ENCODE measurements at places on chromosomes 3 and 15. TPM values are rescaled to one million over a fixed set of nuclear protein-coding genes. Genes with fewer than 3 reads are reported as not detected.
A peak's percentile ranks its signal among the peaks of the same experiment; 100 is the strongest.

GRCh38 chr3:25420885-25421284, 7.2 kb upstream of the RARB start:
- DNase-seq: no peak
- no peaks in the 10 kb centered on the region for H3K27me3 ChIP-seq
- no peak overlapping the region for H3K27ac ChIP-seq
- no peaks in the 10 kb centered on the region for H3K36me3 ChIP-seq

- H3K36me3 ChIP-seq: no peaks in the 10 kb centered on the region
- H3K27me3 ChIP-seq: no peaks in the 10 kb centered on the region
- H3K4me1 ChIP-seq: no peaks in the 10 kb centered on the region
- no peak overlapping the region for H3K4me3 ChIP-seq
These were observed 293.7 kb downstream of the NSUN3 start for GRCh38 chr3:94356581-94356980.

DNA sequence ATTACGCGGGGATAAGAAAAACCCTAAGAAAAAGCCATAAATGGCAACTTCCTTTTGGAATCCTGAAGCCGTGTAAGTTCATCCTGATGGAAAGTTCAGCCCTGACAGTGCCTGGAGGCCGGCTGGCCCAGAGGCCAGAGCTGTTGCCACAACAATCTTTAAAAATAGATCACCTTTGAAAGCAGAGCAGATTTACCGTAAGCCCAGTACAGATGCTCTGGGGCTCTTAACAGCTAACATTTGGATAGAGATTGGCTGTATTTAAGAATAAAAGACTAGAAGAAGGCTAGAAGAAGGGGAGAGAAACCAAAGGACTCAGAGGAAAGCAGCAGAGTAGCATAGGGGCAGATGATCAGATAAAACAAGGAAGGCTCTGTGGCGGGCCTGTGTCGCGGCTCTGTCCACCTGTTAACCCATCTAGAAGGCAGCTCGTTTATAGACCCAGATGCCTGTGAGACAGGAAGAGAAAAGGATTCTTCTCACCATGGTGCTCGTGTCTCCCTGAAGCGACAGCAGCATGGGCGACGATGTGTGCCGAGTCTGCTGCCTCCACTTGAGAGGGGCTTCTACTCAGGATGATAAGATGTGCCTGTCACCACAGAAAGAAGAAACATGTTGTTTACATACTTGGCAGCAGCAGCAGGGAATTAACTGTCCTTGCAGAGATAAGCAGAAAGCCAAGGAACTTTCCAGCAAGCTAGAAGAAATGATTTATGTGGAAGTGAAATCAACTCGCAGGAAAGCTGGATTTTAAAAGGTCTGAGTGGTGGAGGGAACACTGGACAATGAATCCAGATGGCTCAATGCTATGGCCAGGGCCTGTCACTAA, 69.9 kb downstream of the SYNM start:
- H3K27me3 ChIP-seq: no peaks in the 10 kb centered on the region
- H3K27ac ChIP-seq: no peak overlapping the region
- H3K4me3 ChIP-seq: no peak overlapping the region
- H3K36me3 ChIP-seq: no peaks in the 10 kb centered on the region

GRCh38 chr3:149352556-149352955, 19.1 kb upstream of the TM4SF18 start:
- H3K27me3 ChIP-seq: no peaks in the 10 kb centered on the region
- H3K36me3 ChIP-seq: no peaks in the 10 kb centered on the region
- H3K27ac ChIP-seq: no peak overlapping the region
- no peak overlapping the region for H3K4me3 ChIP-seq
- peak; percentile 61 for DNase-seq

DNA sequence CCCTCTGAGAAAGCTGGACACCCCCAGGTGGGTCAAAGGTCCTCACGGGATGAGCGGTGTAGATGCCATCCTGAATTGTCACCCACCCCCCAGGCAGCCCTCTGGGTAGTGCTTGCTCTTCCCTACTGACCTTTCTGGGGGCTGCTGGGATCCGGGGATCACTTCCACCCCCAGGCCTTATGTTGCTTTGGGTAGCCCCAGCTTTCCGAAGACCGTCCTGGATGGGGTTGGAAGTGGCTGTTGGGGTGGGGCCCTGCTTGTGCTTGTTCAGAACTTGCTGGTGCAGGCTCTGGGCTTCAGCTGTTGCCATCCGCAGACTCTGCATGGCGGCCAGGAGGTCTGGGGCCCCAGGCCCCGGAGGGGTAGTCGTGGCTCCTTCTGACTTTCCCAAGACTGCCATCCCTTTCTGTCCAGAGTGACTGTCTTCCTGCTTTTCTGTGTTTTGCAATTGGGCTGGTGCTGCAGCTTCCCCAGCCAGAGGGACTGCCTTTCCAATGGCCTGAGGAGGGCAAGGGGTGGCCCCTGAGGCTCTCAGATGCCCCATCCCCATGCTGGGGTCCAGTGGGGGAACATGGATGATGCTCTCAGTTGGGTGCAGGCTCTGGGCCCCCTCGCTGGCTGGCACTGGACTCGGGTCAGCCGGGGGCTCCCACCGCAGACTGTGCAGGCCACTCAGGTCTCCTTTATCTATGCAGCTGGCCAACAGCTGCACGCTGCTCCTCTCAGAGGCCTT, 6.3 kb downstream of the XIRP1 start:
- no peak for DNase-seq
- no peak overlapping the region for H3K4me3 ChIP-seq
- no peak overlapping the region for H3K27ac ChIP-seq

GRCh38 chr3:171802590-171802956, 7.7 kb downstream of the PLD1 start:
- no peaks in the 10 kb centered on the region for H3K36me3 ChIP-seq
- no peak for DNase-seq
- peak overlapping the region; percentile 93 for H3K27ac ChIP-seq
- H3K4me3 ChIP-seq: no peak overlapping the region

- no peak overlapping the region for H3K4me3 ChIP-seq
- no peaks in the 10 kb centered on the region for H3K4me1 ChIP-seq
- DNase-seq: no peak
- peaks cover 10% of the 10 kb centered on the region for H3K36me3 ChIP-seq
- no peak overlapping the region for H3K27ac ChIP-seq
These were observed 17.7 kb downstream of the VPS39 start for GRCh38 chr15:42190370-42190769.

DNA sequence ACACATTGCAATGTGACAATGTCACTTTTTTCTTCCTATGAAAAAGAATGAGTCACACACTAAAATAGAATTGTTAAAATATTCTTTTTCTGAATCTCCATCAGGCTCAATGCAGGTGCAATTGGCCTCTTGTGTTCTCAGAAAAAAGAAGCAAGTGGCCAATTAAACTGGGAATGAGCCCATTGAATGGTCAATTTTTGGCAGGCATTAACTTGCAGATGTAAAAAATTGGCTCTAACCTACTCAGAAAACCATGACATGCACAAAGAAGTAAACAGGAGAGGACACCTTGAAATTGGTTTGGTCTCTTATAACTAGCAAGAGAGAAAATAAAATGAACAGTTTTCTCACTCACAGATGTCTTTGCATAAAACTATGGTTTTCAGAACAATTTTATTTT, 820.8 kb downstream of the TBL1XR1 start:
- no peak overlapping the region for H3K27ac ChIP-seq
- H3K4me1 ChIP-seq: no peaks in the 10 kb centered on the region
- DNase-seq: no peak
- H3K27me3 ChIP-seq: no peaks in the 10 kb centered on the region
- H3K4me3 ChIP-seq: no peak overlapping the region

- H3K4me1 ChIP-seq: no peaks in the 10 kb centered on the region
- no peak overlapping the region for H3K4me3 ChIP-seq
- no peaks in the 10 kb centered on the region for H3K36me3 ChIP-seq
- no peaks in the 10 kb centered on the region for H3K27me3 ChIP-seq
These were observed 23.8 kb downstream of the FEM1B start for GRCh38 chr15:68301301-68301700.

DNA sequence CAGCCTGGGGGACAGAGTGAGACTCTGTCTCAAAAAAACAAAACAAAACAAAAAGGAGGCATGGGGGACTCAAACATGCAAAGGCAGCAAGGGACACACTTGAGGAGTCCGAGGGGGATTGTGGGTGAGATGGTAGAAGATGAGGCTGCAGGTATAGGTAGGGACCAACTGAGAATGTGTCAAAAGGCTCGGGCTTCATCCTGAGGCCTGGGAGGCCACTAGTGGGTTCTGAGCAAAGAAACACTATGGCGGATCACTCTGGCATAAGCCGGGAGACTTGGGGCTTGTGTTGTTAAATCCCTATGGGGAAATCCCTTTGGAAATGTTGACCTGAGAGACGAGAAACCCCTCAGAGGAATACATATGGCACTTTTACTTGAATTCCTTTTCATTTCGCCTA, 21.2 kb downstream of the ZNF710 start:
- no peaks in the 10 kb centered on the region for H3K4me1 ChIP-seq
- H3K36me3 ChIP-seq: no peaks in the 10 kb centered on the region
- H3K27me3 ChIP-seq: no peaks in the 10 kb centered on the region
- no peak overlapping the region for H3K27ac ChIP-seq
- H3K4me3 ChIP-seq: no peak overlapping the region

DNA sequence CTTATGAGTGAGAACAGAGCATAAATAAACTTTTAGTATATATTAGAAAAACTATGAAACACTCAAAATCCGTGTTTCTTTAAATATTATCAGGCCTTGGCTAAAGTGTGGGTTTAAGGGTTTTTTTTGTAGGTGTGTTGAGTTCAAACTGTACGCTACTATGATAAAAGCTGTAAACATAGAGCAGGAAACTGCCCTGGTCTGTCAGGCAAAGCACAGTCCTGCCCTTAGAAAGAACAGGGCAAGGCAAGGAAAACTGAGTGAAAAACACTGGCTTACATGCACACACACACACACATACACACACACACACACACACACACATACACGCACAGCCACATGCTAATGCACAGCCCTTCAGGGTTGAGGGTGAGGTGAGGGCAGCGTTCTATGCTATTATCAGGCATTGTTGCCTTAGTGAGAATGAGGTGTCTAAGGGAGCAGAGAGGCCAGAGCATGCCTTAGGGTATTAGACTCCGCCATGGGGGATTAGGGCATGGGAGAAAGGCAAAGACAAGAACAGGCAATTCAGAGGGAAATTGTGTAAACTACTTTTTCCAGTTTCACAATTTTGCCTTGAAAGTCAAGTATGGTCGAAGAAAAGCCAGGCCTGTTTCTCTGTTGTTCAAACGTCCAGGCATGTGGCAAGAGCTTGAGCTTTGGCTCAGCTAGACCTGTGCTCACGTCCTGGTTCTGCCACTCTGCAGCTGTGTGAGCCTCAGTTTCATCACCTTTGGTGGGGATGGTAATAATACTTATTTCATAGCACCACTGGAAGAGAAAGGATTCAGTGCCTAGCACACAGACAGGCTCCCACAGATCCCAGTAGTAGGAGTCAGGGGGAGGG, 36.3 kb upstream of the TPM1 start:
- H3K27ac ChIP-seq: no peak overlapping the region
- no peaks in the 10 kb centered on the region for H3K27me3 ChIP-seq
- no peak overlapping the region for H3K4me3 ChIP-seq
- no peak for DNase-seq

GRCh38 chr15:88661761-88662556, 23.1 kb downstream of the ISG20 start:
- DNase-seq: no peak
- no peaks in the 10 kb centered on the region for H3K36me3 ChIP-seq

DNA sequence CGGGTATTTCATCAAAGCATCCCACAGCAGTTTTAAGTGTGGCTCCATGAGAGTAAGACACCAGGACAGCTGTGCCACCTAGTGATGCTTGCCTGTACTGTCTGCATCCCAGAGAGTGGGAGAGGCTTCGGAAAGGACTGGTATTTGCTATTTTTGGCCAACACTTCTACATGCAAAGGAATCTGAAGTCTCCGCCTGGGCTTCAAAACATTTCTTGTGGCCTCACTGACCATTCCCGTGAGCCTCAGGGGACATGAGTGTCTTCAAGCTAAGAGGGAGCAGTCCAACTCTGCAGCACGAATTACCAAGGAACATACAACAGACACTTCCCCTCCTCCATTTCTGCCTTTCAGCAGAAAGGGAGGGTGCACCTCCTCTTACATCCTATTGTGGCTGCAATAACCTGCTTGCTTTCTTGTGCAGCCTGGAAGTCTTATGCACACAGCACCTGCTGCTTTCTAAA, 177.5 kb downstream of the RORA start:
- no peak overlapping the region for H3K27ac ChIP-seq
- H3K36me3 ChIP-seq: no peaks in the 10 kb centered on the region
- no peak overlapping the region for H3K4me3 ChIP-seq

DNA sequence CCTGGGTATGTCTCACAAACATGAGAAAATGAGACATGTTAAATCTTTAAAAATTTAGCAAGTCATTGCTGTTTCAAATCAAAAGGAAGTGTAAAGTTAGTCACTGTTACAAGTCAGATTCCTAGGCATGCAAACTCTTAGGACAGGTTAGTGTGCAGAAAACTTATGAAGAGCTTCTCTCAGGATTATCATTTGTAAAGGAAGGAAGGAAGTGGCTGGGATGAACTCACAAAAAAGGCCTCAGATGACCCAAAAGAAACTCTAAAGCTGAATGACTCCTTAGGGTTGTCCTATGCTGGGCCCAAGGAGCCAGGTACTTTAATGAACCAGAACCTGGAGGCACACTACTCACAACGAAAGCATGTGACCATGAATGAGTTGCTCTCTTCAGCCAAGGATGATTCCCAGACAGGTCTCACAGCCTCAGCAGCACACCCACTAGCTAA, 25.0 kb downstream of the MSL2 start:
- H3K27me3 ChIP-seq: no peaks in the 10 kb centered on the region
- H3K36me3 ChIP-seq: no peaks in the 10 kb centered on the region
- H3K4me1 ChIP-seq: no peaks in the 10 kb centered on the region
- H3K27ac ChIP-seq: peak overlapping the region; percentile 53
- DNase-seq: no peak

- H3K4me3 ChIP-seq: no peak overlapping the region
- no peaks in the 10 kb centered on the region for H3K36me3 ChIP-seq
- H3K27me3 ChIP-seq: no peaks in the 10 kb centered on the region
- no peak for DNase-seq
- H3K4me1 ChIP-seq: no peaks in the 10 kb centered on the region
These were observed 99.6 kb upstream of the ETV5 start for GRCh38 chr3:186208296-186208989.

DNA sequence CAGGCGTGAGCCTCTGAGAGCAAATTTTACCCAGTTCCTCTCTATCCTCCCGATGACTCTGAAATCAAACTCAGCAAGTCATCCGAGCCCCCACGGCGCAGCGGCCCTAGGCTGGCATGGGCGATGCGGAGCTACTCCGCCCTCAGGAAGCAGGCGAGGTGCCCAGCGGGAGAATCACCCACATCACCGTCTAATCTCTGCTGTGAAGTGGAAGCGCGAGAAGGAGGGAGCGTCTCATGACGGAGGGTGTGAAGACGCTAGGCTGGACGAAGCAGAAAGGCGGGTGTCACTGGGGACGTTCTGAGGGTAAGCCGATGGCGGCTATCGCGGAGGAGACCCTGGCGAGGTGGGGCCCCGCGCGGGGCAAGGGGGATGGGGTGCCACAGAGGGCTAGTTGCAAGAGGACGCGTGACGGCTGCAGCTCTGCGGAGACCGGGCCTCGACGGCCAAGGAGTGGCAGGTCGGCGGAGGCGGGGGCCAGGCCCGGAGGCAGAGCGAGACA, 9.1 kb upstream of the GNAI2 start:
- peak overlapping the region; percentile 64 for H3K4me3 ChIP-seq
- DNase-seq: peak; percentile 53
- H3K27ac ChIP-seq: no peak overlapping the region
- no peaks in the 10 kb centered on the region for H3K27me3 ChIP-seq

- peaks cover 9% of the 10 kb centered on the region for H3K4me1 ChIP-seq
- DNase-seq: no peak
- H3K27me3 ChIP-seq: no peaks in the 10 kb centered on the region
These were observed 25.4 kb downstream of the ISG20 start for GRCh38 chr15:88664151-88664778.

The PCNP gene
- total RNA-seq: 164 TPM

The PTH1R gene
- not detected for total RNA-seq

The ALS2CL gene
- 71.6 TPM for total RNA-seq

The P2RY1 gene
- total RNA-seq: 0.88 TPM

The PLSCR5 gene
- total RNA-seq: not detected

The RBPMS2 gene
- 4.1 TPM for total RNA-seq
